ENCODE measurements at places on chromosomes 1 and 21.

GRCh38 chr1:95233737-95234500 is at the start of gene RWDD3:
RWDD3 (plus strand) TSS chr1:95234210; CDS start chr1:95234231, 21 bp downstream.
- DNase-seq, result peak; percentile 64

DNA sequence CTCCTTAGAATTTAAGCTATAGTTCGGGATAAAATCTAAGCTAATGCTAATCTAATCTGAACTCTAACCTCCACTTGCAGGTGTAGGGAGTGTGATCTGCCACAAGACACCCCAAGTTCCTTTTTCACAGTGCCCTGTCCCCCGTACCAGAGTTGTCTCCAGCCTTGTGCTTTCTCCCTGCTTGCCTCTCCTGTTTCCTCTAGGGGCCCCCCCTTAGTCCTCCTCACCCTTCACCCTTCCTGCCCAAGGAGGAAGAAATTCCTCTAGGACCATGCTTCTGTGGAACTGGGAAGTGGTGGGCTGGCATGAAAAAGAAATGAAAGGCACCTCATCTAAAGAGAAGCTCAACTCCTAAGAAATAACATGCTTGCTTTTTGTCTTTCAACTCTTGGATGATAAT is 50.2 kb upstream of the BCL9 start:
- DNase-seq, result no peak

- no peak for DNase-seq
Observed at GRCh38 chr21:36516281-36516680, 36.4 kb upstream of the CLDN14 start.

DNA sequence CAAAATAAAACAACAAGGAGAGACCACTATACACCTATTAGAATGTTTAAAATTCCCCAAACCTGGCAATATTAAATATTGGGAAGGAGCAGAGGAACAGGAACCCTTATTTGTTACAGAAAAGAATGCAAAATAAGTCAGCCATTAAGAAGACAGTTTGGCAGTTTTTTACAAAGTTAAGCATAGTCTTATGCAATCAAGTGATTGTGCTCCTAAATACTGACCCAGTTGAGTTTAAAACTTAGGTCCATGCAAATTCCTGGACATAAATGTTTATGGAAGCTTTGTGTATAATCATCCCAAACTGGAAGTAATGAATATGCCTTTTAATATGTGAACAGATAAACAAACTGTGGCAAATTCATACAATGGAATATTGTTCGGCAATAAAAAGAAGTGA is 72.9 kb upstream of the RGS4 start:
- no peak for DNase-seq

- no peak for DNase-seq
Observed at GRCh38 chr1:149986486-149987296, 23.8 kb downstream of the OTUD7B start.

DNA sequence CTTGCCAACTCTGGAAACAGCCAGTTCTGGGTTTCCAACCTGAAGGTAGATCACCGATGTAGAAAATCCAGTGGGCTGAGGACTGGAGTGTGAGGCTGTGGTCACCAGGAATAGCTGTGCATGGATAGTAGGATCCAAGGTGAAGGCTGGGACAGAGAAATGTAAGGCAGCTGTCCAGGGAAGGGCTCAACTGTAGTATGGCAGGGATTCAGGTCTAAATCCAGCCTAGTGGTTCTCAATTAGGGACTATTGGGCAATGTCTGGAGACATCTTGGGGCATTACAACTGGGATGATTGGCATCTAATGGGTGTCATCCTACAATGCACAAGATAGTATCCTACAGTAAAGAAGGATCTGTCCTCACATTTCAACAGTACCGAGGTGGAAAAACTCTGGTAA is 67.7 kb upstream of the RUNX1 start:
- DNase-seq, result no peak

DNA sequence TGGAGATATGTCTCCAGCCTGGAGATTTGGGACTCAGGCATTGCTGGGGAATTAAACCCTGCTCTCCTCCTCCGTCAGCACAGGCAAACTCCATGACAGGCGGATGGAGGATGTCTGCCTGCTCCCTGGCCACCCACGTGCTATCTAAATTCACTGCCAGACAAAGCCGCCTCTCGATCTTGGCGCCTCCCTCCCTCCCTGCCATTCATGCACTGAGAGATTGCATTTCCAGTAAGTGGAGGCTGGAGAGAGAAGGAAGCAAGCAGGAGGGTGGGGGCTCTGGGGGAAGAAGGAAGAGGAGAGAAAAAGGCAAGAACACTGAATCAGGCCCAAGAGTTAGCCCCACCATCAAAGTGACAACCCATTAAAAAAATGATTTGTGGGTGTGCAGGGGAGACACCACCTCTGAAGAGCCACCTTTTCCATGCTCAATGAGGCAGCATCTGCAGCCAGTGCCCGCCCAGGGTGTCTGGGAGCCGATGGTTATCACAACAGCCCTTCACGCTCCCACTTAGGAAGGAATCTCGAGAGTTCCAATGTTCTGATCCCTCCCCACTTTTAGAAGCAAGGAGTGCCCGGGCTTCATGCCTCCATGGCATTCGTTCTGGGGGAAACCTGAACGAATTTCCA is 183.0 kb downstream of the HIVEP3 start:
- DNase-seq, result no peak

DNA sequence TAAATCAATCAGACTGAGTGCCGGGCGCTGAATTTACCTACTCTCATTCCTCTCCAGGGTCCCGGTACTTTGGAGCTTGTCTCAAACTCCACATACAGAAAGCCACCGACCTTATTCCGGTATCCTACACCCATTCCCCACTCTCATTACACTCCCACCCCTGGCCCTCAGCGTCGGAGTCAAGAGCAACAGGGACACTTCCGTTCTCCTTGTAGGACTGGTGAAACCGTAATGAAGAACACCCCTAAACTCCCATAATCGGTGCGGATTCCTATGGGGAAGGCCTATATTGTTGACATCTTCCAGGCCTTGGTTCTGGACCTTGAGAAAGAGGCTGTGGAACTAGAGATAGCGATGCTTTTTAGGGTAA is 798 bp downstream of the ZBED6 start:
- DNase-seq, result no peak

DNA sequence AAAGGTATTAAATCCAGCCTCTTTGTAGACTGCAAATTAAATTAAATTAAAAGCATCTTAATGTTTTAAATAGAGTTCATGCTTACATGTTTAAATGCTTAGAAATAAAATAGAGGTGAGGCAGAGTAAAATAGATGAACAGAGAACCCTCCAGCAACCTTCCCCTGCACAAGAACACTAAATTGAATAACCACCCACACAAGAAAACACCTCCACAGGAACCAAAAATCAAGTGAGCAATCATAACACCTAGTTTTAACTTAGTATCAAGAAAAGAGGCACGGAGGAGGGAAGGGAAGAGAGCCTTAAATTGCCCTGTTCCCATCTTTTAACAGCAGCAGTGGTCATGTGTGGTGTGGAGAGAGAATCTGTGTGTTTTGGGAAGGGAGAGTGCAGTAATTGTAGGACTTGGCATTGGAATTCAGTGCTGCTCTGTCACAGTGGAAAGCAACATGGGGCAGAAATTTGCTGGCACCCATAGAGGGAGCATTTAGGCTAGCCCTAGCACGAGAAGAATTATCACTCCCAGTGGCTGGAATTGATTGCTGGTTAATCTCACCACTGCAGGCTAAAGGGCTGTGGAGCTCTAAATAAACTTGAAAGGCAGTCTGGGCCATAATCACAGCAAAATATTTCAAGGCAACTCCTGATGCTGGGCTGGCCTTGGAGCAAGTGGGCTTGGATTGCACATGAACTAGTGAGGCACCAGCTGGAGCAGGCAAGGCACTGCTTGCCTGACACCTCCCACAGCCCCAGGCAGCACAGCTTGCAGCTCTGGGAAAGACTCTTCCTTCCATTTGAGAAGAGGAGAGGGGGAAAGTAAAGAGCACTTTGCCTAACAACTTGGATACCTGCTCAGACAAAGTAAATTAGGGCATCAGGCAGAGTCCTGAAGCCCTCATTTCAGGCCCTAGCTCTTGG is 1478.8 kb downstream of the NCAM2 start:
- no peak for DNase-seq

DNA sequence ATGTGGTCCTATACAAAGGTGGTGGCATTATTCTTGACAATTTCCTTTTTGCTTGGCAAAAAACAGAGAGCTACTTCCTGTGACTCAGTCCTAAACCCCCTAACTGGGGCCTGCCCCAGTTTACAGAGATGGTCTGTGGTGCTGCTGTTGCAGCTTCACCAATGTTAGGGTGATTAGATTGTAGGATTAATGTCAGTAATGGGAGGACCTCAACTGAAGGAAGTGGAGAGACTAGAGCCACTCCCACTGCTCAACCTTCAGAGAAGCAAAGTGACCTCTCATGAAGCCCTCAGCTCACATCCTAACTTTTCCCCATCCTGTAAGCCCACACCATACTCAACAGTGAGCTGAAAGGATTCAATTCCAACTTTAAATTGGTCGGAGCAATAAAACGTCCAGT is 3.6 kb downstream of the S100A6 start:
- no peak for DNase-seq

GRCh38 chr1:162660574-162660973 is 28.3 kb downstream of the DDR2 start:
- DNase-seq, result no peak

- no peak for DNase-seq
Observed at GRCh38 chr1:184457500-184457899, 70.7 kb downstream of the C1orf21 start.

DNA sequence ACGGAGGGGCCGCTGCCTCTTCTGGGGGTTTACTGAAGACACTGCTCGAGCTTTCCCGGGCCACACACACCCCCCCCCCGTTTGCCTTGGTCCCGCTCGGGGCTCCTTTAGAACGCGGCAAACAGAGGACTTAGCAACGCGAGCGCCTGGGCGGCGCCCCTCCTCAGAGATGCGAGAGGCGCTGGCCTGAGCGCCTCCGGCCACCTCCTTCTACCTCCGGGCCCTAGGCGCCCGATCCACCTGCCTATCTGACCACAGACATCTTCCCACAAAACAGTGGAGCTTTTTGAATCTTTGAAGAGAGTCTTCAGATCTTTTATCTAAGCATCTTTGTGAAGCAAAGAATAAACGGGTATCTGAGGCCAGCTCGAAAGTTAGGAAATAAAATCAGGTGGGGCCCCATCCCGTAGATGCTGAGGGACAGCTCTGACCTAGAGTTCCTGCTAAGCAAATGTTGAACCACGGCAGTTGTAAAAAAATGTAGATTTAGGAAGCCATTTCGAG is 436 bp upstream of the TTLL7 start:
- DNase-seq, result peak; percentile 66

- DNase-seq, result no peak
Observed at GRCh38 chr1:117046781-117047180, 13.3 kb upstream of the TTF2 start.

GRCh38 chr1:20871419-20871818 is 84.3 kb upstream of the HP1BP3 start:
- DNase-seq, result no peak

DNA sequence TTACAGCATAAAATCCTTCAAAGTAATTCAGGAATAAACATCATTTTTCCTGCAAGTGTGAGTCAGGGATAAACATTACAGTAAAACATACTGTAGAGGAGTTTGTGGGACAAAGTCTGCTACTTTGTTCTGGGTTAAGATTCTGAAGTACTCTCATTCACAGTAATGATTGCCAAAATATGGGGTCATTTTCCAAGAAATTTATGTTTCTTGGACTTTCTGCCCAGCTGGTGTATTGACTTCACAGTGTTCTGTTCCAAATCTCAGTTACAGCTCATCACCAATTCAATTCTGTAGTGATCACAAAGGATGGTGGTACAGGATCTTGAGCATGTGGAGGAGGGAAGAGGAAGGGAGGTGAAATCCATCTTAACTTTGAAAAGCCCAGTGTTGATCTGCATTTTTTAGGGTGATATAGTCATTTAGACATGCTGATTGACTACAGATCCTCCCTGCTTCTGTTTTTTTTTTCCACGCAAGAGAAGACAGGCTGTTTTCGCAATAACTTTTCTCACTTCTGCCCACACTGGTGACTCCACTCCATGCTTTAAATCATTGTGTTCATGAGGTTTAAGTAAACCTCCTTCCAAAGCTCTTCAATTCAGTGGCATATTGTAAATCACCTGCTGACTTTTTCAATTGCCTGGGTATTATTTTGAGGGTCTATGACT is 60.4 kb upstream of the C1orf53 start:
- no peak for DNase-seq

- DNase-seq, result no peak
Observed at GRCh38 chr1:147169171-147169570, 3.1 kb downstream of the PRKAB2 start.

DNA sequence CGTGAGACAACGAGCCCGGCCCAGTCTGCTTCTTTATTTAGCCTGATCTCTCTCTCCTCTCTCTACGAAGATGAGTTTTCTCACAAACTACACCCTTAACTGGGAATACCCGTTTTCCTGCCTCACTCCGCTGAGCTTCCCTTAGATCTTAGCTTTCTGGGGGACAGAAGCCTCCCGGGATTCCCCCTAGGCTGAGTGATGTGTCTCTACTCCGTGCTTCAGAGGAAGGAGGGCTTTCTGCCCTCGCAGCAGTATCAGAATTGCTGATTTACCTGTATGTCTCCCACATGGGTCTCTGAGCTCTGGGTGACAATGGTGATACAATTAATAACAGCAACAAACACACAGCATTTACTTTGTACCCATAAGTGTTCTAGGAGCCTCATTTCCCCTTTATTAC is 1.0 kb downstream of the ZBTB17 start:
- no peak for DNase-seq

- DNase-seq, result no peak
Observed at GRCh38 chr1:110312188-110313121, 26.7 kb upstream of the RBM15 start.

- DNase-seq, result no peak
Observed at GRCh38 chr1:28314547-28314941, 14.3 kb upstream of the MED18 start.

DNA sequence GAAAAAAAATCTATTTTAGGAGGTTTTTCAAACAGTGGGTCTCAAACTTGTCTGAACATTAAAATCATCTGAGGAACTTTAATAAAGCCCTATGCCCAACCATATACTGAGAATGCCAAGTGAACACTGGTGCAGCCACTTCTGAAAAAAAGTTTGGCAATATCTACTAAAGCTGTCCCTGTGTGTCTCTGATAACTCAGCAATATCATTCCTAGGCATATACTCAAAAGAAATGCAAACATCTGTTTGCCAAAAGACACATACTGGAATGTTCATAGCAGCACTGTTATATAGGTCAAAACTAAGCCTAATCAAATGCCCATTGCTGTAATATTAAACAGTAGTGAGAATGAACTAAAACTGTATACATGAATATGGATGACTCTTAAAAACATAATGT is 74.2 kb upstream of the RGS4 start:
- DNase-seq, result no peak

DNA sequence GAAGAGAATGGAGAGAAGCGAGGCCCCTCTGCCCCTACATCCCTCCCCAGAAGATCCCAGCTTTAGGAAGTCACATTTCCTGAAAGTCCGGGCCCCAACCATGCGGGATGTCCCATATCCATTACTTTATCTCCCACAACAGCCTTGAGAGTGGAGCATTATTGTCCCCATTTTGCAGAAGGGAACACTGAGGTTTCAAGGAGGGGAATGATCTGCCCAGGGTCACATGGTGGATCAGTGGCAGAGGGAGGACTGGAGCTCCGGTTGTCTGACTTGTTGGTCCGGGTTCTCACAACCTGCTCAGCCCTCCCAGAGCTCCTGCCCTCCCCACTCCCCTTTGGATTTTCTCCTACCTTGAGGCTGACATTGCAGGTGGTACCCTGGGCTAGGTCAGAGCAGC is 2.2 kb upstream of the CRYBG2 start:
- DNase-seq, result no peak
